Naive thymus-derived CD4-positive, alpha-beta T cell (primary cell): ENCODE measurements at places on chromosomes 1 and 21. TPM values are rescaled to one million over a fixed set of nuclear protein-coding genes. Genes with fewer than 3 reads are reported as not detected.
A peak's percentile ranks its signal among the peaks of the same experiment; 100 is the strongest.

DNA sequence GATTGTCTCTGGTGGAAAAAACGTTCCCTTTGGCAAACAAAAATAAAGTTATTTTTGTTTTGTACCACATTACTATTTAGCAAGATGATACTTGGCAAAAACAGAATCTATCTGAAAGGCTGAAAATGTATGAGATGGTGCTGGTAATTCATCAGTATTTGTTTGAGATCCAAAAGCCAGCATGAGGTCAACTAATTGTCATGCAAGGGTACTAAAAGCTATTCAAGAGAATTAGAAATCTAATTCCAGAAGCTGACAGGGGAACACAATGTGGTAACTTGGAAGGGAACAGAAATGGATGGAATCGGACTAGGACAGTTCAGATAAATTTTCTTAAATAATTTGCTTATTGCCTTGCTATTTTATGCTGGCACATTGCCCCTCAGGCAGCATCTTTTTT, 263.8 kb downstream of the KCNT2 start:
- no peak for DNase-seq
- H3K27ac ChIP-seq = no peak overlapping the region
- no peak overlapping the region for H3K4me3 ChIP-seq
- H3K36me3 ChIP-seq = no peaks in the 10 kb centered on the region

DNA sequence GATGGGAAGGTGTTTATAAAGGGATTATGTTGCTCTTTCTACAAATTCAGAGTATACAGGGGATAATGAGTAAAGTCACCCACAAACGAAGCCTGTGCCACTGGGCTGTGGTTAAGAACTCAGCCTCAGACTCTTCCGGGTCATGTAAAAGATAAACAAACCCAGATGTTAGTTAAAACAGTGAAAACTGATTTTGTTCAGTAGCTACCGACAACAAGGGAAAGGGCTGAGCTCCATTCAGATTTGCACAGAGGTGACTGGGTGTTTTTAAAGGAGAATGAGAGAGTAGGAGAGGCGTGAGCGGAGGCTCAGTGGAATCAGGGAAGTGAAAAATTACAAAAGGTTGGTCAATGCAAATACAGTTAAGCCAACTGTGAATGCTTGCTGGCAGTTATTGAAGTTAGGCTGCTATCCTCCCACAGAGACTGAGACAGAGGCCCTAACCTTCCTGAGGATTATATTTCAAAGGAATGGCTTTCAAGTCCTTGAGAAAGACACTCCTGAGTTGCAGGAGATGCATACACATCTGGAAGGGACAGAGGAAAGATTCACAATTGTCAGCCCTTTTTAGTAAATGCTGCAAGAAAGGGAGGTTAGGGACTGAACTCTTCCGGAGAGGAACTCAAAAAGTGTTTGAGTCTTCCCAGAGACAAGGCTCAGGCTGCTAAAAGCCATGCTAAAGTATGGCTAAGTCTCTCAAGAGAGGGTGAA, 29.9 kb upstream of the SAMD13 start:
- DNase-seq = no peak
- no peaks in the 10 kb centered on the region for H3K27me3 ChIP-seq

DNA sequence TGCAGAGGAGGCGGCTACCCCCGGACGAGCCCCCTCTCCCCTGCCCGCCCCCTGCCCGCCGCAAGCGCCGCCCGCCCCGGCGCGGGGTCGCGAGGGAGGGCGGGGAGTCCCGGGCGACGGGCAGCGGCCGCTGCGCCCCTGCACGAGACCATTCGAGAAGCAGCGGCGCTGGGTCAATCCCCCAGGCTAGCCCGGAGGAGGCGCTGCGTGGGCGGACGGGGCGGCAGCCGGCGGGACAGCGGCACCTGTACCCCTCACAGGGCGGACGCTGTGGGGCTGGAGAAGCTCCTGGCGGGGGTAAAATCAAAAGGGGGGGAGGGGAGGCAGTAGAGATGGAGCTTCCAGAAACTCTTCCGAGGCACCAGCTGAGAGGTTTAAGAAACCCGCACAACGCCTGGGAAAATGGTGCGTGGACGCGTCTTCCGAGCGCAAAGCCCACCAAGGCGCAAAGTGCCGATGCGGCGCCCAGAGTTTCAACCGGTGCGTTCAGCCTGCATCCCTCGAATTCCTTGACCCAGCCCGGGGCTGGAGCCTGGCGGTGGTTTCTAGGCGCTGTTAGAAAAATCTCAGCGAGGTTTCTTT, at the start of gene PLPPR5:
PLPPR5 (minus strand) TSS at position 1 of the 582 bp plus-strand sequence. CDS start 190 bp downstream, outside the sequence.
- no peak for DNase-seq
- no peaks in the 10 kb centered on the region for H3K36me3 ChIP-seq
- peaks cover 6% of the 10 kb centered on the region for H3K27me3 ChIP-seq
- H3K4me1 ChIP-seq = peaks cover 4% of the 10 kb centered on the region

- no peaks in the 10 kb centered on the region for H3K36me3 ChIP-seq
- no peak overlapping the region for H3K4me3 ChIP-seq
- DNase-seq = peak; percentile 85
Measured at GRCh38 chr1:203268901-203269653, 36.2 kb upstream of the BTG2 start.

DNA sequence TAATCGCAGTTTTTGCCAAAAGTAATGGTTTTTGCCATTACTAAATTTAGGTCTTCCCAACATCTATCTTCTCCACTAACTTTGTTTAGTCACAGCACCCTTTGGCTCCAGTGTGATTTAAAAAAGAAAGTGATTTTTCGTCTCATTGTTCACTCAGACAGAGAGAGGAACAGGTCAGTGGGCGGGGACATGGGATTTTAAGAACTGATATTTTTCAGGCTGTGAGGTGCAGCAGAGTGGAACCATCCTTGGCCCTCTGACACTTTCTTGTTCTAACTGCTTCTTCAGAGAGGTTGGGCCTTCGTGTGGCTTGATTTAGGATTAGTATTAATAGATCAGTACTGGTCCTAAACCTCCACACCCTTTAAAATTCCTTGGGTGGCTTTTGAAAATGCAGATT, 38.8 kb downstream of the CASQ2 start:
- no peaks in the 10 kb centered on the region for H3K36me3 ChIP-seq
- H3K4me1 ChIP-seq = no peaks in the 10 kb centered on the region
- DNase-seq = no peak
- H3K27me3 ChIP-seq = no peaks in the 10 kb centered on the region
- no peak overlapping the region for H3K27ac ChIP-seq

PRRX1 gene
- not detected for polyA plus RNA-seq

ITGB2 gene
- 768 TPM for polyA plus RNA-seq

CFHR1 gene
- not detected for polyA plus RNA-seq
